NCI-H1105 (cell line): ENCODE measurements at places on chromosomes 7 and 10.

DNA sequence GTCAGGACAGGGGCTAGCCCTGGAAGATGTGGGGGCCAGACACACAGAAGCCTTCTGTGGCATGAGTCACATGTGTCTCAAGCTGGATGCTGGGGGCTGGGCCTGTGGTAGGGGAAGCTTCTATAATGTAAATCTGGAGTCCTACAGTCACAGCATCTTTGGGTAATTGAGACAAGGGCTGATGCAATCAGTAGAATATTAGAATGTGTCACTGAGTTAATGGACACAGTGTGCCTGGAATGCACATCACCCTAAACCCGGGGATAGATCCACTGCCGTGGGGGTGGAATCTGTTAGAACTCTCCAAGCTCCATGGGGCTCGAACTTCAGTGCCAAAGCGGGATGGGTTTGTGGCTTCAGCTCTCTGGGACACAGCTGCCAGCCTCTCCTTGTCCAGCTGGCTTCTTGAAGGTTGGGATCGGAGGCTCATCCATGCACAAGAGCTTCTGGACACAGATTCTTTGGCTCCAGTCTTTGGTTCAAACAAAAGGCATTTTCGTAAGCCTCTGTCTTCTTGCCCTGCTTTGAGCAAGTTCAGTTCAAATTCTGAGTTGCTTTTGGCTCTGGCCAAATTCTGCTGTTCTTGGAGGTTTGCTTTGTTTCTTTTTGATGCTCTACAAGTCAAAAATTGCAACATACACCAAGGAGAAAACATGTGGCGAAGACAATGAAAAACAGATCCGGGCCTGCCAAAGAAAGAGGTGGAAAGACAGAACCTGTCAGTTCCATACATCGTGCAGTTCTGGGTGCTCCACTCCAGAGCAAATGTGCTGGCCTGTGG is 194.8 kb upstream of the ZNF32 start:
- no peak for DNase-seq

- DNase-seq, result no peak
Measured at GRCh38 chr7:150731916-150732315, 5.3 kb upstream of the GIMAP5 start.

GRCh38 chr10:46091828-46092523 is 45.9 kb upstream of the MSMB start:
- DNase-seq, result no peak

GRCh38 chr10:92768104-92768503 is 78.3 kb downstream of the HHEX start:
- DNase-seq, result no peak

DNA sequence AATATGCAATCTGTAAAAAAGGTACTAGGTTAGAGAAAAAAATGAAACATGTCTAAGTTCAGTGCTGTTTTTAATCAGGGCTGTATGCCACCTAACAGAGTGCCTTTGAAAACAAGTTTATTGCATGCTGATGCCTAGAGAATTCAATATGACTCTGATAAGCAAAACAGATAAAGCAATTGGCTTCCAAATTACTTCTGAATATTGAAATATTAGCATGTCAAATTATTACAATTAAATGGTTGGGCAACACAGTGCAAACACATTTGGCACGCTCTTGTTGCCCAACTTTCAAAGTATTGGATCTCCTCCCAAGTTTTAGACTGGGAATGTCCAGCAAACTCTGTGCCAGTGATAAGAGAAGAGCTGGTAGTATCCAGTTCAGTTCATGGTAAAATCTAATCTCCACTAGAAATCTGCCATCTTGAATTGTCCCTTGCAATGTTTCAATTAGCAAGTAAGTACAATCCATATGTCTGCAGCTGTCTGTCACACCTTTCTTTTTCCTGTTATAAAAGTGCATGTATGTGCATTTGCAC is 65.2 kb upstream of the FAM133B start:
- no peak for DNase-seq

GRCh38 chr10:5589661-5590511 is 65.1 kb downstream of the CALML3 start:
- no peak for DNase-seq

GRCh38 chr7:104846731-104847130 is 167.3 kb upstream of the KMT2E start:
- no peak for DNase-seq

DNA sequence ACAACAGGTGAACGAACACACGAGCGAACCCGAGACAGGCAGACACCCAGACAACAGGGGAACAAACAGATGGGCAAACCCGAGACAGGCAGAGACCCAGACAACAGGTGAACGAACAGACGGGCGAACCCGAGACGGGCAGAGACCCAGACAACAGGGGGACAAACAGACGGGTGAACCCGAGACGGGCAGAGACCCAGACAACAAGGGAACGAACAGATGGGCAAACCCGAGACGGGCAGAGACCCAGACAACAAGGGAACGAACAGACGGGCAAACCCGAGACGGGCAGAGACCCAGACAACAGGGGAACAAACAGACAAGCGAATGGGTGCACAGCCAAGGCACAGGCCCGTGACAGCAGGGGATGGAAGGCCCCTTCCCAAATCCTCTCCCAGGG is 264.7 kb downstream of the ELFN1 start:
- no peak for DNase-seq

DNA sequence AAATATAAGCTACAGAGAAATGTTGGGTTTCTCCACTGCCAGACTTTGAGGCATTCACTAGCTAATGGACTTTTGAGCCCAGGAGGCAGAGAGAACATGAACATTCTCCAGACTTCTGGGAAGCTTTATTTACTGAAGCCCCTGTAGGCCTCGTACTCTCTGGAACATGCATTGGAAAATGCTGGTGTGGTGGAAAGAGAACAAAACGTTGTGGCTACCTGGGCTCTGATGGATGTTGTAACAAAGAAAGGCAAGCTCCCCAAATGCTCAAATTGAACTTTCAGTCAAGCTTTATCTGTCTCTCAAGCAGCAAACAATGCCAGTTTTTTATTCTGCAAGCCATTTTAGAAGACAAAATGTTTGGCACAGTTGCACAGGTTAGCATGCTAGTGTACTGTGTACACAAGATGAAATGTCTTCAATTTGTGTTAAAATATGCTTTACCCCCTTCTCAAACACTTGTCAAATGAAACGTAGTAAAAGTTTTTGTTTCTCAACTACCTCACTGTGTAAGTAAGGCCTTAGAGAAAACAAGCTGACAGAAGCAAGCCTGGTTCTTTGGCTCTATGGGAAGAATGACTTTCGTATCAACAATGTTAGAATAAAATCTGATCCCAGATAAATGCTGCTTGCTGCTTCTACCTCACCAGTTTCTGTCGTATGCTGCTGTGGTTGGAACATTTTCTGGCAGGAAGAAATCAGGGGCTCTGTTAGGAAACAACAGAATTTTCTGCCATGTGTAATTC is 71.0 kb upstream of the CC2D2B start:
- DNase-seq, result no peak

GRCh38 chr10:33146189-33147012 is 188.1 kb downstream of the NRP1 start:
- no peak for DNase-seq

DNA sequence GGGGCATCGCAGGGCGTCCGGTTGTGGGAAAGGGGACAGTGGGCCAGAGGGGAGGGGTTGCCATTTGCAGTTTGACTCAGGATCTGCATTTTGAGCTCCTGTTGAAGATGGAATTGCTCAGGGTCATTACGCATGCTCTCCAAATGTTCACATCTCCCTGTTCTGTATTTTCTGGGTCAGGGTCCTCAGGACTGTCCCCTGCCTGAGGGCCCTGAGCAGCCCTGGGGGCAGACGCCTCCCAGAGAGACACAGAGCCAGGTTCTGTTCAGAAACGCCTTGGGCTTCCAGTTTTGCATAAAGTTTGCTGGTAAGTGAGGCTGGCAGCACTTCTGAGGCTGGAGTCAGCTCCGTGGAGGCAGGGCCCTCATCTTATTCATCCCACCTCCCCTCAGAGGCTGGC is 34.1 kb upstream of the NUB1 start:
- no peak for DNase-seq

DNA sequence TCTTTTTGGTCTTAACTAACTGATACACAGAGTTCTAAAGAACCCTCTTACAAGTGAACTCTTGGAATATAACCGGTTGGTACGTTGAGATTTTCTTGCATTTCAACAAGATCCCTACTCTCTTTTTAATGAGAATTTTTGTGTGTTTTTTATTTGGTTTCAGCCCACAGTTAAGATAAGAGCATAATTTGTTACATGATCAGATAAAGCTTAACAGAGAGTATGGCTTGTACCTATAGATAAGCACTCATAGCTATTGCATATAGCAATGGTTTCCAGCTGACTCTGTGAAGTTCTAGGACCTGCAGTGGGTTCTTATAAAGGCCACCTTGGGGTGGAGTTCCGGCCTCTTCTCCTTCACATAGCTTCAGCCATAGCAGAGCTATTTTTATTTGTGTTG is 143.3 kb downstream of the SNX10 start:
- DNase-seq, result no peak

- no peak for DNase-seq
Measured at GRCh38 chr10:26840938-26841732, 19.6 kb downstream of the ABI1 start.

- DNase-seq, result peak; percentile 73
Measured at GRCh38 chr10:131874991-131875451, 25.8 kb upstream of the PPP2R2D start.

DNA sequence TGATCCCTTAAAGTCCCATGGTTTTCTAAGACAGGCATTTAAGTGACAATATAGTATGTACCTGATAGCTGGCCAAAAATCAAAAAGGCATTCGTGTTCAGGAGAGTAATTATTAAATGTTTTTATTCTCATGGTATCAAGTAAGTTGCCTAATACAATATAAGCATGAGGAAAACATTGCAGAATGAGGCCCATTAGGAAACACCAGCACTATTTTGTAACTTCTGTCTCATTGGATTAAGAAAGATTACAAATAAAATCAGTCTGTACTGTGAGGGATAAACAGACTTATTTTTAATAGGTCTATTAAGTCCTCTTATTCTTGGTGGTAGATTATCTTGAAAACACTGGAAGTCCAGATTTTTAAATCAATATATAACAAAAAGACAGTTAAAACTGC is 110.1 kb downstream of the SNX13 start:
- DNase-seq, result no peak

DNA sequence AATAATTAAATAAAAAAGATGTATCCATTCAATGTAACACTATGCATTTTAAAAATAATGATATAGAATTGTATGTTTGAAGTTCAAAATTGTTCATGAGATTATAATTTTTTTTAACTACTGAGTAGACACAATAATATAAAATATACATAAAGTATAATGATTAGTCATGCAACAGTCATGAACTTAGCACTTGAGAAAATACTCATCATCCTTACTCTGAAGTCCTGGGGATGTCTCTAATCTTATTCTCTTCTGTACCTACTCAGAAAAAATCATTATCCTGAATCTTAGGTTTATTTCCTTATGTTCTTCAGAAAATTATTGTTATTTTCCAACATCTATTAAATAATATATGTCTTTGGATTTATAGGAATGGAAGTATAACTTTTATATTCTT is 26.4 kb upstream of the IKZF1 start:
- DNase-seq, result no peak

GRCh38 chr7:71227126-71227525 is 95.2 kb downstream of the GALNT17 start:
- no peak for DNase-seq

DNA sequence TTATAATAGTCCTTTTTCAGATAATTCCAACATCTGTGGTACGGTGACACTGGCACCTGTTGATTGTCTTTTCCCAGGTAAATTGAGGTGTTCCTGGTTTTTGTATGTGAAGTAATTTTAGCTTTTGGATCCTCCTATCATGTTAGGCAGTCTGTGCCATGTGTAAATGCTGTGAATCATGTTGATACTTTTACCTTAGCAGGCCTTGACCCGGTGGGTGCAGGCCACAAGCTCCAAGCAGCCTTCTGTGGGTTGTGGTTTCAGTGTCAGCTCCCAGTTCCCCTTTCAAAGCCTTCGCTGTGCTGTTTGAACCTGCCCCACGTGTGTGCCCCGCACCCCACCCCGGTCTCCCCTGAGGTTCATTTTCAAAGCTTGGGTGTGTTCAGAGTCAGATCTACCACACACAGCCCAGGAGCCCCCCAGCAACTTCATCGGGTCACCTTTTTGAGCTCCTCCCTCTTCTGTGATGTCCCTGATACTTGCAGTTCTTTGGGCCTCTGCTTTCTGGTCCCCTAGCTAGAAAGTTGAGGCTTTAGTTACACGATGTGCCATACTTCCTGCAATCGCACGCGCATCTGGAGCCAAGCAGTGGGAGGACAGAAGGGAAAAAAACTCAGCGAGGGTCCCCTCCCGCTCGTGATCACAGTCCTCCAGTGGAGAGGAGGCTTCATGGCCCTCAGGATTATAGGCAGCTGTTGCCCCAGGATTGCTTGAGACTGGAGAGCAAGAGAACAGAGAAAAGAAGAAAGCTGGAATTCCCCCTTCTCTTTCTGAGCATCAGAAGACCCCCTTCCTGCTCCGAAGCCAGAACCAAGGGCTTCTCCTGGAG is 8.7 kb upstream of the BHLHA15 start:
- DNase-seq, result no peak

DNA sequence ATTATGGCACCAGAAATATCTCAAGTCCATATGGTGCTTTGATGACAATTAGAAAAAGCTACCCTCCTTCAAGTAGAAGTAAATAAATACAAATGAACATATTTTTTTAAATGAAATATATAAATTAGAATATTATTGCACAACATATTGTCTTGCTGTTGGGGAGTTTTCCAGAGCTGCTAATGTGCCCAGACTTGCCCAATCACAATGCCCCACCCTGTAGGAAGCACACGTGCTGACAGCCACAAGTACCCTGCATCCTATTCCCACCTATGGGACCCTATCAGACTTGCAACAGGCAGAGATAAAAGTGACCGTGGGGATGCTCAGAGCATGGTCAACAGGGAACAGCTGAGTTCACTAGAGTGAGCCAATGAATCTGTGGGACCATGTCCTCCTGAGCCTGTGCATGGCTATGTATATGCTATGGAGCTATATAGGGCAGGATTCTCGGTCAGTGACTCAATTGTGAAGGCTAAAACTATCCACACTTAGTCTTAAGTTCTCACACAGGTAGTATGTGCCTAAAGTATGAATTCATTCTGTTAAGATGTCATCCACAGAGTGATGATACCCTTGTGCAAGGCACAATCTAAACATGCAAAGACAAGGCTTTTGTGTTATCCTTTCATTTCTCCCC is 336.0 kb downstream of the HGF start:
- no peak for DNase-seq

GRCh38 chr10:74072503-74072902 is 74.6 kb downstream of the VCL start:
- DNase-seq, result no peak

DNA sequence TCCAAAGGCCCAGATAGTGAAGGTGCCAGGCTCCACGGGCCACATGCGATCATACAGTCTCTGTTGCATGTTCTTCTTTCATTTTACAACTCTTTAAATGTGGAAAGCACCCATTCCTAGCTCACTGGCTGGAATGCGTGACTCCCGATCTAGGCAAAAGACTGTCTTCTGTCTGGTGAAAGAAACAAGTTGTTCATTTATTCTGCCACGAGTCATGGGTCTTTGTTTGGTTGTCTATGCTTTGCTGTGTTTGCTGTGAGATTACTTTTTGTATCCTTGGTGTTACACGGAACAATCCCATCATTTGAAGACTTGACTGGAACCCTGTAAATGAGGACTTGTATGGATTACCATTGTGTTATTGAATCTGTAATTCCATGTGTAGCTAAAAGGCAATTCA is 41.9 kb downstream of the NPVF start:
- no peak for DNase-seq
